ENCODE measurements at places on chromosomes 5 and 9. TPM values are rescaled to one million over a fixed set of nuclear protein-coding genes. Genes with fewer than 3 reads are reported as not detected.

GRCh38 chr9:122897969-122898368 lies 7.2 kb downstream of the RC3H2 start:
- no peak for DNase-seq

GRCh38 chr5:151047814-151048425 lies 27.5 kb downstream of the GPX3 start:
- DNase-seq: no peak

- no peak for DNase-seq
Measured at GRCh38 chr9:109043578-109043977, 30.3 kb upstream of the CTNNAL1 start.

DNA sequence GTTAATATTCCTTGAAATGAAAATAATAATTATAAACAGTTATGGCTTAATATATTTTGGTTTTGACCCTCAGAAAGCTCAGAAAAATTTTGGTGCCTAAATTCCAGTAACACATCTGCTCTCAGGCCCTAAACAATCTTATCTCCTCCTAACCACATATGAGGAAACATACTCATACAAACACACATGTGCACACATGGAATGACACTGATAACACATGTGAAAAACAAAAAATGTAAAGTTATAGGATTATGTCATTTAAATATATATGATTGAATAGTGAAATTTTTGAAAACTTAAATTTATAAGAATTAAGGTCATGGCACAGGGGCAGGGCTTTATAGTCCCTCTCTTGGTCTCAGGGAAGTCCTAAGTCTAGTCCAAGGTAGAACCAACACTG lies 127.2 kb upstream of the TRPC7 start:
- no peak for DNase-seq

GRCh38 chr9:13432904-13433303 lies 153.4 kb upstream of the MPDZ start:
- no peak for DNase-seq

GRCh38 chr5:90368454-90369246 lies 40.9 kb downstream of the CETN3 start:
- DNase-seq: no peak

Gene PKD2L2
- 0.14 TPM for total RNA-seq

Gene POLR3G
- total RNA-seq: 0.81 TPM

Gene SHC3
- 21.8 TPM for total RNA-seq

Gene OLFML2A
- total RNA-seq: 4.8 TPM

Gene DOCK8
- 54.5 TPM for total RNA-seq

Gene GLDC
- total RNA-seq: 1.3 TPM

Gene TNFSF8
- 0.72 TPM for total RNA-seq

Measured in adrenal gland (tissue), 19 donors.